ENCODE measurements at places on chromosomes 2 and 18. TPM values are rescaled to one million over a fixed set of nuclear protein-coding genes. Genes with fewer than 3 reads are reported as not detected.

CHRNA1 gene
- total RNA-seq = not detected

SERPINB10 gene
- total RNA-seq = 1.2 TPM

TMEM37 gene
- not detected for total RNA-seq

RNF144A gene
- 83.1 TPM for total RNA-seq

- no peak for DNase-seq
Measured at GRCh38 chr2:36366491-36367120, 11.0 kb downstream of the CRIM1 start.

DNA sequence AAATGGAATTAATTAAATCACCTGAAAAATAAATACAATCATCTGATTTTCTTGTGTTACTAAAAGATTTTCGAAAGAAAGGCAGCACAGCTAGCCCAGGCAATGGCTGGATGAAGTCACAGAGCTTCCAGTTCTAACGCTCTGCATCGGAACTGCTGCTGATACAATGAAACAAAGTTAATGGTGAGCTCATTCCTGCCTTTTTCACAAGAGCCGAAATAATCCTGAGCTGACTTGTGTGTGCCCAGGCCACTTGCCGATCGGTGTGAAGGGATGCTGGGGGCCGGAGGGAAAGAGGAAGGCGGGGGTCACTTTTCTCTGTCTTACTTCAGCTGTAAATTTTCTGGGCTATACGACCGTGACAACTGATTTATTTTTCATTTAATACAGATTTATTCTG lies 149.5 kb downstream of the INO80D start:
- DNase-seq = no peak

Data from SK-MEL-5 (cell line).